Inflammatory macrophage (primary cell): ENCODE measurements at places on chromosomes 7 and 10.

- DNase-seq: no peak
Observed at GRCh38 chr10:37700886-37701780, 156.3 kb downstream of the ZNF248 start.

- DNase-seq: no peak
Observed at GRCh38 chr10:24168258-24169170, 40.4 kb upstream of the KIAA1217 start.

DNA sequence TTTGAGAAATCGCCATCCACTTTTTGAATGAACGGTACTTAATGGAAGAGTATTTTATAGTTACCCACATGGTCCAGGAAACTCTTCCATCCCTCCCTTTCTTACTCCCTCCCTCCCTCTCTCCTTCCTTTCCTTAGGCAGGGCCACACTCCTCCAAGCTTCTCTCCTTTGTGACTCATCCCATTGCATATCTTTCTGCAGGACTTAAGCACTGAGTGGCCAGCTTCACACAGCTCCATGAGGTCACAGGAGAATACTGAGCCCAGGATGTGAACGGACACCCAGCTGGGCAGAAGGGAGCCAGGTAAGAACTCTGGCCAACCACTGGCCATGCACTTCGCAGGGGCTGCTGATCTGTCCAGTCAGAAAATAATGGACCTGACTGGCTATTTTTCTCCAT lies 189.7 kb upstream of the ADCY1 start:
- no peak for DNase-seq

DNA sequence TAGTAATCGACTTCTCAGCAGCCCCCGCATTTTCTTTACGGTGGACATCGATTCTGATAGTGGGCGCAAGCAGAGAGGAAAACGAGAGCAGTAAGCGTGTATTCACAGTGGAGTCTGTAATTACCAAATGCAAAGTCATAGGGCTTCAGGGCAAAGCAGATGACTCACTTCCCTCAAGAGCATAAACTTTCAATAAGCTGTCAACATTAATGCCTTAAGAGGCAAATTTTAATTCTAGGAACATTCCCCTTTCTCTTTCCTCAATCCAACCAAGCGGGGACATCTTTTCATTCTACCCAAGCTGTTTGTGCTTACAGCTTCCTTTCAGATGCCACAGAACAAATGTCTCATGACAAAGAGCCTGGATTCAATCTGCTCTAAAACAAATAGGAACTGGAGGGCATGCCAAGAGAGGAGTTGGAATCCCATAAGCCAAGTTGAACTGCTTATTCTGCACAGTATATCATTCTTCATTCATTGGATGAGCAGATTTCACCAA lies 48.6 kb downstream of the MALSU1 start:
- peak; percentile 59 for DNase-seq

DNA sequence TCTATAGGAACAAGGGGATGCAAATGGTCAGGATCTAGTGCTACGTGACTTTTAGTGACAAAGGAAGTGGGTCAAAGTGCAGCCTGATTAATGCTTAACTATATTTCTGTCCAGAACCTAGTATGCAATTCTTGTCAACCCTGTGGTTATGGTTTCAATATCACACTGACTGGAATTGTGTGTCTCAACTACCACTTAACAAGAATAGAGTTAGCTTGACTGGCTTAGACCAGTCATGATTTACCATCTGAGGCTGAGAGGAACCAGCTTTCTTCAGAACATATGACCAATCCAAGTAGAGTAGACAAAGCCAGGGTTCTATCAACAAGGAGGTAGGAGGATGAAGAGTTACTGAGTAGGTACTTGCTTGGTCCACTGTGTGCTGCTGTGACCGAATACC lies 54.4 kb downstream of the MYPN start:
- no peak for DNase-seq

DNA sequence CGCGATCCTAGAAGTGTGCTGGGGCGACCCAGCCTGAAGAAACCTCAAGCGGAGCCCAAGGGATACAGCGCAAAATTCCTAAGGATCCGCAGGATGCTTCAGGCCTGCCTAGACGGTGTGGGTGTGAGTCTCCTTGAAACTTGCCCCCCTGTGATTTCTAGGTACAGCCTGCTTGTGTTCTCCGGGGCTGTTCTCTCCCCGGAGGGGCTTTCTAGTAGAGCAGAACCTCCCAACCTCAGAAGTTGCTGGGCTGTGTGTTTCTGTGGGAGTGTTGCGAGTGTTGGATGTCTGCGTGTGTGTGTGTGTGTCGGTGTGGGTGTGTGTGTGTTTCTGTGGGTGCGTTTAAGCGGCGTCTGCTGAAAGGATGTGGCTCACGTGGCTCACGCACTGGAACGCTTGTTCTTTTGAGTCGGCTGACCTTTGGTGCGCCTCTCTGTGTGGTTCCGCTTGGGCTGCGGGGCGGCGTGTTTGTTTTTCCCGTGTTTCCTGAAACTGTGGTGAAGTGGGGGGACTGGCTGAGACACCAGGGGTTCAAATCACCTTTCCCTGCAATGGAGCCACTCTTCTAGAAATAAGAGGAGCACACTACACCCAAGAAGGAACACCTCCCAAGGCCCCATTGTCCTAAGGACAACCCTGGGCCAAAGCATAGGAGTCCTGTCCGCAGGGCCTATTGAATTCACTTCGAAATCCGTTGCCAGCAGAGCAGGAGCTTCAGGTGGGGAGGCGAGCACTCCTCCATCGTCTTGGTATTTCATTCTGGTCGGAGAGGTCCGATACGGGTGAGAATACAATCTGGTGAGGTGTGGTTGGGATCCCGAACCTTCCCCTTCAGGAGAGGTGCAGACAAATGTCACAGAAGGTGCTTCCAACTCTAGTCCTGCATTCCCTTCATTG lies 25.1 kb upstream of the ZNF273 start:
- no peak for DNase-seq

DNA sequence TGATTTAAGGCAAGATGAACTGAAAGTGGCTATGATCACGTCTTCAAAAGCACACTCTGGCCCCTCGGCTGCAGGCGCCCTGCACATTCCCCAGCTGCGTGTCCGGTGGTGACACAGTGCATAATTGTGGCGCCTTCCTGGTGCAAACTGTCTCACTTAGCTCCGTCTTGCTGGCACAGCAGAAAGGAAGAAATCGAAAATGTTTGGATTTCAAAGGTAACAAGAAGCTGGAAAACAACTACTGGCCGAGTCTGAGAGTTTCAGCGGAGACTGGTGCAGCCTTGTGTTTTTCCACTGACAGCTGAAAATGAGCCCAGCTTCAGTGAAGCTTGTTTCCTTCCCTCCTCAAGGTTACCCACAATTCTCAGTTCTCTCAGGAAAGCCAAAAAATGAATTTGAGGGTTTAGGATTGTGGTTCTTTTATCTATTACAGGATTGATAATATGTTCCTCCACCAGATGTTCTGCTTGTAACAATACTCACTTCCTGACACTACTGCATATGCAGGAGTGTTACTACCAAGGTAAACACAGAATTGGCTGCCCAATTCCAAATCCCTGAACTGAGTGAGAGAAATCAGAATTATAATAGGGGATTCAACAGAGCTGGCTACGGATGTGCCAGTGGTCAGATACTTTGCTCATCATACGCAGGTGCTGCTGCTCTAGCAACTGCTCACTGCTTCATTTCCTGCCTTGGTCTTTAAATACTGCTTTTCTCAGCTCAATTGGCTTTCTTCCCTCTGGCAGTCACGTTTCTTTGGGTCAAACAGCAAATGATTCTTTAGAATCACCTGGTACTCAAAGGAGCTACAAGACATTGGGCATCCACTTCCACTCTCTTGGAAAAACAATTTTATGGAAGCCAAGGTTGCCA lies 63.7 kb downstream of the TRUB1 start:
- no peak for DNase-seq

- DNase-seq: no peak
Observed at GRCh38 chr7:80264769-80265495, 130.3 kb downstream of the GNAI1 start.

DNA sequence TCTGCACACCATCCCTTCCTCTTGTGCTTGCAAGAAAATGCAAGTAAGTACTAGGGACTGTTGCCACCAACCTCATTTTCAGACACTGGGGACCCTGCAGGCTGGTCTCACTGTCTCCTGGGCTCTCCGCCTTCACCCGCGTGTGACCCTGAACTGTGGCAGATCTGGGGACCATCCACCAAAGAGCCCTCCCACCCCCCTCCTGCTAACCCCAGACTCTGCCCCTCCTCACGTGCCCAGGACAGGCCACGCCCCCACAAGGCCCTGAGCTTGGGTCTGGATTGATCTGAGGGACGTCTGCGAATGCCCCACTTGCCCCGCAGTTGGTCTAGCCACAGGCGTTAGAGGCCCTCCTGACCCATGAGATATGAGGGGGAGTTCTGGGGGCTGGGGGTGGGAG lies 8.1 kb downstream of the CNPY1 start:
- no peak for DNase-seq

DNA sequence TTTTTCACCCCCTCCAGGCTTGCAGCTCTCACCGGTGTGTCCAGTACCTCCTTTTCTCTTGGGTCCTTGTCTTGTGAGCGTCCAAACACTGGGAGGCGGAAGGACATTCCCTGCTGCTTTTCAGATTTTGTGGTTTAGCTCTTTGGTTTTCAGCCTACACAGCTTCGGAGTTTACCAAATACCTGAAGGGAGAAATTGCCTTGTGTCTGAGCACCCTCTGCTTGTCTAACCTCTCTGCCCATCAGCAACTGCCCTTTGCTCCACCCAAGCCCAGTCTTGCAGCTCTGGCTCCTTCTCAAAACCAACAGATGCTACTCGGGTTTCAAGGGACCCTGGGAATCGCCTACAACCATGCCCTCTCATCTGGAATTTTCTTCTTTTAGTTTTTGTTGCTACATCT lies 519.1 kb upstream of the IGFBP3 start:
- DNase-seq: no peak

GRCh38 chr7:141911391-141911790 lies 4.8 kb upstream of the OR9A4 start:
- DNase-seq: peak; percentile 35

GRCh38 chr10:86361156-86362128 lies 5.2 kb downstream of the GRID1 start:
- DNase-seq: no peak

DNA sequence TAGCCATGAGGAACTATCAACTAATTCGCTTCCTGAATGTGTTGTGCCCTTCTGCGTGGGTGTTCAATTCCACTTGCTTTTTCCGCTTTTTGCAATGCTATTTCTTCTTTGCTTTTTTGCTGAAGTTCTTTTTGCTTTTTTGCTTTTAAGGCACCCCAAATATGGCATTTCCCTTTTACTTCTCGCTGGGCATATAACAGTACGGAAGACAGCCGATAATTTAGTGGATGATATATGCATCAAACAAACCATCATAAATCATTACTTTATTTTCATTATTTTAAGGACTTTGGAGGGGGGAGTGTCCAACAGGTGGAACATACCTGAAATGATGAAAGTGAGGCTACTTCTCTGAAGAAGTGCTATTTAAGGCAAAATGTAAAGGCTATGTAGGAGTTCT lies 277.0 kb upstream of the MTPN start:
- DNase-seq: no peak

- DNase-seq: no peak
Observed at GRCh38 chr7:33774762-33775523, 130.4 kb upstream of the BMPER start.

DNA sequence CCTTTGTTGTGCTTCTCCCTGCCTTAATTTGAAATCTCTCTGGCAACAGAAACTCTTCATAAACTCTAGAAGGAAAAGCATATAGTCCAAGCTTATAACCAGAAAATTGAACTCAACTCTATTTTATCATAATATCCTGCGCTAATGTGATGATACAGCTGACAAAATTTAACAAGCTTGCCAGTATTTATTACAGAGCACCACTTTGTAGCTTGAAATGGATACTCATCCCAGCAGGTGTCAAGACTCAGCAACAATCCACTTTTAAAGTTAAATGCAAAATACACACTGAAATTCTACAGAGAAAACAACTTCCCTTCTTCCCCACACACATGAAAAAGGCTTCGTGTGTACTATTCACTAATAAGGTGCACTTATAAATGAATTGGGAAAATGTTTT lies 228.9 kb downstream of the AGMO start:
- no peak for DNase-seq

DNA sequence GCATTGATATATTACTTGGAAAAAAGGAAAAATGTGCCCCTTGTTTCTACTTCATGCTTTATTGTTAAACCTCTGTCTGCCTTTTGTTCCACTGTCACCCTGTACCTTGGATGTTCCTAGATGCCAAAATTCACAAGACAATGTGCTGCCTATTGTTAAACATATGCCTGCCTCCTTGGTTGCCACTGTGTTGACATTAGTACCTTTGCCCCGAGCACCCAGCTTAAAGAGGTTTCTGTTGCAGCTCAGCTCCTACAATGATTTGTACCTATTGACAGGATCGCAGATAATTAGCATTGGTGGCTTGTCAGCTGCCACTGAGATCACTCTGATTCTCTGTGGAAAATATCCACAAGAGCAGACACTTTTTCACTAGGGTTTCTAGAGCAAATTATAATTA lies 188.0 kb downstream of the KCND2 start:
- DNase-seq: no peak

DNA sequence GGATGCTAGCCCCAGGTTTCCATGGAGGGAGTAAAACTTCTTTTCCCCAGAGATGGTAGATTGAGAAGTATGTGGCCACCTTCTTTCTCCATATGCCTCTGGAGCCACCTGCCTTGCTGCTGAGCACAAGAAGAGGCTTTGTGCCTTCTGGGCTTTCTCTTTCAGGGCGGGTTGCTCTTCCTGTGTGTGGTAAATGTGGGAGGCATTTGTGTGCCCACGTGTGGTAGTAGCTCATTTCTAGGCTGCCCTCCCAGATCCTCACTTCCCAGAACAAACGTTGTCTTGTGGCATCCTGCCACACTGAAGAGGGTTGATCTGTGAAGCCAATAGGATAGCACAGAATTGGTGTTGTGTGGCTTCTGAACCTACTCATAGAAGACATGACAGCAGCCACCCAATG lies 342.0 kb upstream of the PODXL start:
- DNase-seq: peak; percentile 45

GRCh38 chr10:75108684-75109458 lies 2.6 kb upstream of the SAMD8 start:
- DNase-seq: peak; percentile 51
